ENCODE measurements at places on chromosomes 11 and 22.

DNA sequence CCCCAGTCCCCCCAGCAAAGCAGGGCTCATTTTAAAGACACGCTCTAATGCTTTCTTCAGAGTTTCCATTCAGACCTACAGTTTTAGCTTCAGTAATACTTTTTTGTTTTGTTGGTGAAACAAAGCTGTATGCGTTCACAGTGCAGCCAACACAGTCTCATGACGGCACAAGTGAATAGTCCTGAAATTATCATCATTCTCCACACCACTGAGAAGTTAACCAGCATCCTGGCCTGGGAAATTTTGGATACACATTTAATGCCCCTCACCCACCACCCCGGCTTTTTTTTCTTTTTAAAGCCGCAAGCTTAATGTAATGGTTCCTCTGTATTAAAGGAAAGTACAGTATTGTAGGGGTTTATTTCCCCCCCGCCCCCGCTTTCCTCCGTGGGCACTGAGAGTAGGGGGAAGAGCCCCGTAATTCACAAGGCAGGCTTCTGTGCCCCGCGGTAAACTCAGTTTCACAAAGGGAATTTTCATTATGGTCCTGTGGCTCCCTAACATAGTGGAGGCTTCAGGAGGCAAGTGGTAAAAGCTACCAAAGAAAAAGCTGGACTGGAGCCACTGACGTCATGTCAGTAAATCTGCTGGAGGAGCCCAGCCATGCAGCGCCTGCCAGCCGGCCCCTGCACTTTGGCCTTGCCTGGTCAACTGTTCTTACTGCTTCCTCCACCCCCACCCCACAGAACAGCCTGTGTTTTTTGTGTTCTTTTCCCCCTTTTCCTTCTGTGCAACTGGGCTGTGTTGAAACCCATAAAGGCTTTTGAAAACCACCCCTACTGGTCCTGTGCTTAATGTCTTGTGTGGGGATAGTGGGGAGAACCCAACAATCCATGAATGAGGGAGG lies 18.2 kb downstream of the TEAD1 start:
- H3K4me1 ChIP-seq = peaks cover 24% of the 10 kb centered on the region
- H3K27me3 ChIP-seq = no peaks in the 10 kb centered on the region
- H3K4me3 ChIP-seq = no peak overlapping the region
- peak overlapping the region; percentile 63 for H3K27ac ChIP-seq
- peak; percentile 94 for DNase-seq
- H3K36me3 ChIP-seq = no peaks in the 10 kb centered on the region

DNA sequence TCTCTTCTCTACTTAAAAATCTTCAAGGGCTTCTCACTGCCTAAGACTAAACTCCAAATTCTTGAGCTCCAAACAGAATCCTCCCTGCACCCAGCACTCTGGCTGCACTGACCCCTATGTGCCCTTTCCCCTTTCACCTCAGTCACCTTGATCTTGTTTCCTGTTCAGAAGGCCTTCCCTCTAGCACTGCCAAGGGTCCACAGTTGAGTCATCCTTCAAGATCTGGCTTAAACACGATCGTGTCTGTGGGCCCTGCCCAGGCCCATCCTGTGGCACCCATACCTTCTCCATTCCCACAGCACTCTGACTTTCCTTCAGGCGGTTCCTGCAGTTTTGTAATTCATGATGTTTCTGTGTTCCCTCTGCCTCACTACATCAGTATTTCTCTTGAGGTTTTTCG lies 129.2 kb downstream of the ARL14EP start:
- DNase-seq = no peak
- no peaks in the 10 kb centered on the region for H3K36me3 ChIP-seq
- no peaks in the 10 kb centered on the region for H3K4me1 ChIP-seq
- no peak overlapping the region for H3K4me3 ChIP-seq
- no peaks in the 10 kb centered on the region for H3K27me3 ChIP-seq
- no peak overlapping the region for H3K27ac ChIP-seq

- H3K36me3 ChIP-seq = no peaks in the 10 kb centered on the region
- no peaks in the 10 kb centered on the region for H3K4me1 ChIP-seq
- no peaks in the 10 kb centered on the region for H3K27me3 ChIP-seq
- no peak for DNase-seq
These were observed 102.4 kb downstream of the LRRC32 start for GRCh38 chr11:76568139-76568538.

GRCh38 chr22:27975381-27976013 lies 56.4 kb upstream of the PITPNB start:
- no peak overlapping the region for H3K4me3 ChIP-seq
- H3K4me1 ChIP-seq = no peaks in the 10 kb centered on the region
- no peak overlapping the region for H3K27ac ChIP-seq
- no peaks in the 10 kb centered on the region for H3K36me3 ChIP-seq

DNA sequence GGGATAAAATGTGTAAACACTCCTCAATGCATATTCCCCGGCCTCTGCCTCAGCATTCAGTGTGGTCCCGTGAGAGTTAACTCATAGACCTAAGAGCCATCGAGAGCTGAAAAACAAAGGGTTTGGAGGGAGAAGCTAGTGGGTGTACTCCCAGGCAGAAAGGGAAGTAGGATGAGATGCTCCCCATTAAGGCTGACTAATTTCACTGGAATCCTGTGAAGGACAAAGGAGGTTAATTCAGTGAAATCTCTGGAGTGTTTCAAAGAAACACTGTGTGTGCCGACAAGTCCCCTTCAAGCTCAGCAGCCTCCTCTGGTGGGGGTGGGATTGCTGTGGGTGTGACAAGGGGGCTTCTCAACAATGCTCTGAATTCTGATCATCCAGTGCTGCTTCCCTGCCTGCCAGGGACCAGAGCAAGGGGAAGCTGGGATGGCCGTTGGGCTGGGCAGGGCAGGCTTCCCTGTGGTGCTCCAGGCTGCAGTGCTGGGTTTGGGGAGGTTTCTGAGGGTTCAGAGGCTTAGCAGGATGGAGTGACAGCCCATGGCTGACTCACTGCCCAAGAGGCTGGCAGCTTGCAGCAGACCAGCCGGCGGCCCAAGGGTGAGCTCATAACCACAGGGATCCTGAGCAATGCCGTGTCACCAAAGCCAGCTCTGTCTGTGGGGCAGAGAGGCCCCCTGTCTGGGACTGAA lies 61.4 kb upstream of the BMAL1 start:
- no peak overlapping the region for H3K4me3 ChIP-seq
- H3K27ac ChIP-seq = no peak overlapping the region
- no peaks in the 10 kb centered on the region for H3K27me3 ChIP-seq
- DNase-seq = no peak

DNA sequence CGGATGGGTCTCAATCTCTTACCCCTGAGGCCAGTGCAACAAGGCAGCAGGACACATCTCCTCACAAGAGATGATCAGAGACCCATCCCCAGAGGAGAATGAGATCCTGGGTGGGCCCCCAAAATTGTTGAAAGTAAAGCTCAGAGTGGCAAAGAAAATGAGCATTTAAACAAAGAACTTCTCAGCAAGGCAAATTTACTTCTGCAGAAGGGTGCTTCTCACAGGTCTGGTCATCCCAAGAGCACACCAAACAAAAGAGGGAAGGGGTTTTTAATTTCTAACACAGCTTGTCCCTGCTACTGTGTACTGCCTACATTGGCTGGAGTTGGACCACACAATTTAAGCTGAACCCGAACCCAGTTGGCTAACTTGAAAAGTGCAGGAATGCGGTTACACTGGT lies 1628.6 kb upstream of the RAG2 start:
- no peak overlapping the region for H3K4me3 ChIP-seq
- H3K27ac ChIP-seq = no peak overlapping the region

DNA sequence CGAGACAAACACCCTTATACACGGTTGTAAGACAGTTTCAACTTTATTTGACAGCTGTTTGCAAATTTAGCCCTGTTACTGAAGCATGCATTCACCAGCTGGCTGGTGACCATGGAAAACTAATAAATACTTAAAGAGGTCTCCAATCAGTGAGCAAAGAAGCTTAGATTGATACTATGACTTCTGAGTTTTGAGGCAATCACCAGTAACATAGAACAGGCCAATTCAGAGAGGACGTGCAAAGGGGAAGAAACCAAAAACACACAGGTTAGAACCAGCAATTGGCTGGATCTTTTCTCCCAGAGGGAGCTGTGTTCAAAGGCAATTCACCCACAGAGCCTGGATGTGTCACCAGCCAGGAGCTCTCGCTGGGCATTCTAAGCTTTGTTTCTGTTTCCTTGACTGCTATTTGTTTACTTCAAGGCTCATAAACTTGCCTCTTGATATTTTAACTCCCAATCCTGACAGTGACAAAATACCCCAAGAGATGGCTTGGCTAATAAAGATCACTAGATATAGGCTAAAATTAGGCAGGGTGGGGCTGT lies 113.6 kb upstream of the MTMR2 start:
- H3K4me1 ChIP-seq = no peaks in the 10 kb centered on the region
- H3K27ac ChIP-seq = no peak overlapping the region
- no peak for DNase-seq
- no peak overlapping the region for H3K4me3 ChIP-seq
- no peaks in the 10 kb centered on the region for H3K36me3 ChIP-seq
- no peaks in the 10 kb centered on the region for H3K27me3 ChIP-seq

- H3K4me1 ChIP-seq = no peaks in the 10 kb centered on the region
- no peak overlapping the region for H3K27ac ChIP-seq
- no peaks in the 10 kb centered on the region for H3K36me3 ChIP-seq
- DNase-seq = no peak
- H3K27me3 ChIP-seq = no peaks in the 10 kb centered on the region
These were observed 970.4 kb downstream of the BRD1 start for GRCh38 chr22:48857202-48857805.

GRCh38 chr22:38202437-38203089 lies 769 bp downstream of the MAFF start:
- no peaks in the 10 kb centered on the region for H3K36me3 ChIP-seq
- H3K4me1 ChIP-seq = peaks cover 25% of the 10 kb centered on the region
- DNase-seq = peak; percentile 93

DNA sequence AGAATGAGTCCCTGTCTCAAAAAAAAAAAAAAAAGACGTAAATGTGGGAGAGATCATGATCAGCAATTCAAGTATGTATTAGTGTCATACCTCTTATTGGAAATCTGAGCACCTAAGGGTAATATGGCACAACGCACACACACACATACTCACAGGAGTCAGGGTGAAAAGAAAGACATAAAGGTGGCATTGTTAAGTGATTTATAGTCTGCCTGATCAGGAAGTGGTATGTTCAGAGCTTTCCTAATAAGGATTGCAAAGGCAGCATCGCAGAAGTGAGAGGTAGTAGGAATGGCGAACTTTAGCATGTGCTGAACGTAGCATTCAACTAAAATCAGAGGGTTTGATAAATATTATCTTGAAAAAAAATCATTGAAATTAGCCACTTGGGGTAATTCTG lies 854.3 kb downstream of the METTL15 start:
- no peak for DNase-seq
- no peaks in the 10 kb centered on the region for H3K36me3 ChIP-seq
- no peaks in the 10 kb centered on the region for H3K4me1 ChIP-seq
- no peaks in the 10 kb centered on the region for H3K27me3 ChIP-seq
- no peak overlapping the region for H3K27ac ChIP-seq

DNA sequence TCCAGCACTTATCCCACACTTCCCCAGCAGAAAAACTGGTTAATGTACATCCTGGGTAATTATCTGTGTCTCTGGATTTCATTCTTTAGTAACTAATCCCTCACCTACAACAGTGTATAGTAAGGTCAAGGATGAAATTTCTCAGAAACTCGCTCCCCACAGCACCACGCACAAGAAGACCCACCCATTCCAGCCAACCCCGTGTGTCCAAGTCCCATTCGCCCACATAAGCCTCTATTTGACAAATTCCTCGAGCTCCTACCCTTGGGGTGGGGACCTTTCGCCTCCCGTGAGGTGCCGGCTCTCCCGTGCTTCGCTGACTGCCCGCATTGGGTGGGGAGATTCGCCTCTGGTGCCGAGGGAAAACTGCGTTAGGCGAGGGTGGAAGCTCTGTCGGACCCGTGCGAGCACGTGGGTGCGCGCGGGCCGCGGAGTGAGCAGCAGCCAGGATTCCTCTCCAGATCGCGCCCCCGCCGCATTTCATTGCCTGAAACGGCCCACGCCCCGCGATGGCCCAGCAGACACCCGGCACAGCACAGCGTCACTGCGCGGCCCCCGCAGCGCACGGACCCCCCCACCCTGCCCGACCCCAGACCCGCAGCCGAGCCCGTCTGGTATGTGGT lies 866 bp downstream of the EXPH5 start:
- no peaks in the 10 kb centered on the region for H3K27me3 ChIP-seq
- no peaks in the 10 kb centered on the region for H3K4me1 ChIP-seq
- no peak overlapping the region for H3K27ac ChIP-seq
- H3K4me3 ChIP-seq = peak overlapping the region; percentile 59

DNA sequence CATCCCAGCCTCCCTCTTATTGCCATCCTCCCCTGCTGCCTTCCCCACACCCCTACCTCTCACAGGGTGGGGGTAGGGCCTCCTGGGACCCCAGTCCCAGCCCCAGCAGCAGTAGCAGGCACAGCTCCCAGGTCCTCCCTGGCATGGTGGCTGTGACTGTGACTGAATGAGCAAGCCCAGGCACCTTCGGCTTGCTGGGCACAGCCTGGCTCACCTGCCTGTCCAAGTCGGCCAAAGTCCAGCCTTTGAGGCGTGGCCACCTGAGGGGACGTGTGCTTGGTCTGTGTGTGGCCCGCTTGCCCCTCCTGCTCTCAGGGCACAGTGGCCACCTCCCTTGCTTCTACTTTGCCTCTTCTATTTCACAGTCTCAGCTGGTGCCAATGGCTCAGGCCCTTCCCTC lies at the start of gene TREH:
Gene TREH (minus strand): TSS at position 168 of the 400 bp plus-strand sequence. CDS start 23 bp downstream, at position 145.
- no peaks in the 10 kb centered on the region for H3K4me1 ChIP-seq
- H3K27me3 ChIP-seq = no peaks in the 10 kb centered on the region
- no peak within 1 kb of the TSS for H3K27ac ChIP-seq
- H3K4me3 ChIP-seq = no peak within 1 kb of the TSS
- no peak for DNase-seq

- no peaks in the 10 kb centered on the region for H3K36me3 ChIP-seq
- H3K27me3 ChIP-seq = no peaks in the 10 kb centered on the region
- no peak overlapping the region for H3K27ac ChIP-seq
- H3K4me1 ChIP-seq = peaks cover 19% of the 10 kb centered on the region
- no peak for DNase-seq
- H3K4me3 ChIP-seq = no peak overlapping the region
These were observed 3.3 kb downstream of the RIC8A start for GRCh38 chr11:210803-211180.

DNA sequence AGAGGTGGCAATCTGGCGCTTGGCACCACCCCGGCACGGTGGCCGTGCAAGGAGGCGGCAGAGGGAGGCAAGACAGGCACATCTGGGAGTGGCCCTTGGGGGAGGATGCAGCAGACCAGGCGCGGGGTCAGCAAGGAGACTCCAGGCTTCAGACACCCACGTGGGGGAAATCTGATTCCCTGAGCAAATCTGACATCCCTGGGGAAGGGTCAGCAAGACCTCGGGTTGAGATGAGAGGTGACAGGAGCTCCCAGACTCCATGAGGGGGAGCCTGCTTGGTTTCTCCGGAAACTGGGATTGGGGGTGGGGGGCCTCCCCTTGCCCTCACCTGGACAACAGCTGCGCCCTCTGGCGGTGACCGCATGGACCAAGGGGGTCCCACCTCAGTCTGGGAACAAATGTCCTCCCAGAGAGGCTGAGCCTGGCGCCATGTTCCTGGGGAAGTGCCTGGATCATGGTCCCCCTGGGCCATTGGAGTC lies 4.0 kb upstream of the RCOR2 start:
- H3K4me3 ChIP-seq = no peak overlapping the region
- DNase-seq = no peak
- H3K4me1 ChIP-seq = peaks cover 43% of the 10 kb centered on the region

- H3K4me1 ChIP-seq = no peaks in the 10 kb centered on the region
- no peaks in the 10 kb centered on the region for H3K36me3 ChIP-seq
- no peak overlapping the region for H3K27ac ChIP-seq
- no peak overlapping the region for H3K4me3 ChIP-seq
These were observed 683.3 kb downstream of the LUZP2 start for GRCh38 chr11:25180187-25180586.

All from testis (tissue), 5 donors.